ENCODE measurements at places on chromosomes 5 and 9. TPM values are rescaled to one million over a fixed set of nuclear protein-coding genes. Genes with fewer than 3 reads are reported as not detected.

Gene STPG3
- not detected for total RNA-seq

Gene SPINK4
- total RNA-seq = not detected

DNA sequence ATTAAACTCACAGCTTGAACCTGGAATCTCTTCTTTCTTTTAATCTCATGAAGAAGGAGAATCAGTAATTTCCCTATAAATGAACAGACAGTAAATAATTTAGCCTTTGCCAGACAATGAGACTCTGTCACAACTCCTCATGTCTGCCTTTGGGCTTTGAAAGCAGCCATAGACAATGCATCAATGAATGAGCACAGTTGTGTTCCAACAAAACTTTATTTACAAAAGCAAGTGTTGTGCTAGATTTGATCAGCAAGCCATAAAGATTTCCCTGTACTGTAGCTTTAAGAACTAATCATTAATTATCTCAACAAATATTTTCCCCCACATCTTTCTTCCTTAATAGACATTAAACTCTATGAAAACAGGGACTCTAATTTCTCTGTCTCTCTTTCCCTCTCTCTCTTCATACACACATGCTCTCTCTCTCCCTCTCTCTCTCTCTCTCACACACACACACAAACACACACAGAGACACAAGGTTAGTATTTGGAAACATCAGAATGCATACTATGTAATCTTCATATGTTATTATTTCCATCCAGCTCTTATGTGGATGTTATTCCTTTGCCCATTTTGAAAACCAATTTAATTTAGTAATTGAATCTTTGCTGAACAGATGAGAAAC is 1209.8 kb upstream of the CDH6 start:
- no peaks in the 10 kb centered on the region for H3K4me1 ChIP-seq
- DNase-seq = no peak
- no peak overlapping the region for H3K4me3 ChIP-seq
- H3K36me3 ChIP-seq = no peaks in the 10 kb centered on the region
- H3K27ac ChIP-seq = no peak overlapping the region

GRCh38 chr5:4348919-4349318 is 753.3 kb downstream of the IRX1 start:
- H3K27me3 ChIP-seq = no peaks in the 10 kb centered on the region
- H3K4me1 ChIP-seq = no peaks in the 10 kb centered on the region
- H3K4me3 ChIP-seq = no peak overlapping the region
- no peak overlapping the region for H3K27ac ChIP-seq
- no peak for DNase-seq
- H3K36me3 ChIP-seq = no peaks in the 10 kb centered on the region

DNA sequence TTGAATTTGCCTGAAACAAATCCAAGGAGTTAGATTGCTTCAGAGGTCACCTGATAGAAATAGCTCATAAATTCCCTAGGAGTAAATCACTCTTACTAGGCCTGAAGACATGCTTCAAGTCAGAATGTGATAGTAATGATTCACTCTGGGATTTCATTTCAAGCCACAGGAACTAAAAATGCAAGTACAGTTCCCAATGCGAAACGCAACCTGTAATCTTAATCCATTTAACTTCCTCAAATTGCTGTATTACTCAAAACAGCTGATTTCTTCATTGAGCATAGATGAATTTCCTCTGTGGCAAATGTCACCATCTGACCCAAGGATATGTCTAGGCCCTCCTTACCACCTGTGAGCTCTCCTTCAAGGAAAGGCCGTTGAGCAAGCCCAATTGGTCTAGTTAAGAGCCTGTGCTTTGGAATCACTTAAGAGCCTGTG is 32.1 kb upstream of the IL6ST start:
- no peak overlapping the region for H3K27ac ChIP-seq
- H3K36me3 ChIP-seq = no peaks in the 10 kb centered on the region
- H3K4me1 ChIP-seq = peaks cover 7% of the 10 kb centered on the region
- no peak overlapping the region for H3K4me3 ChIP-seq

GRCh38 chr5:54959673-54960418 is 25.5 kb downstream of the ESM1 start:
- no peaks in the 10 kb centered on the region for H3K27me3 ChIP-seq
- no peaks in the 10 kb centered on the region for H3K4me1 ChIP-seq
- H3K27ac ChIP-seq = no peak overlapping the region
- no peaks in the 10 kb centered on the region for H3K36me3 ChIP-seq
- H3K4me3 ChIP-seq = no peak overlapping the region

DNA sequence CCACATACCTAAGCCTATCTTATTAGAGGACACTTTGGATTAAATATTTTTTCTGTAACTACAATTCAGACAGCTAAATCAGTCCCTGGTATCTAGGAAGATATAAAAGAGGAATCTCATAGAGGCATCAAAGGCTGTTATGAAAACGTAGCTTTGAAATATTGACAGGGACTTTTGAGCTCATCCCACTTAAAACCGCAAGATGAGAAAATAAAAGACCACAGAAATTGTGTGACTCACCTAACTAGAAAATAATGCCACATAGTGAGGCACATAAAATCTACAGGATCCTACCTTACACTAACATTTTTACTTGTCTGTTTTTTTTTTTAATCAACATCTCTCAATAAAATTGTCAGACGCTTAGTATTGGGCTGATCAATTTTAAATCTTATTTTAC is 686.5 kb upstream of the COX7C start:
- H3K4me3 ChIP-seq = no peak overlapping the region
- H3K4me1 ChIP-seq = no peaks in the 10 kb centered on the region
- H3K27ac ChIP-seq = no peak overlapping the region

DNA sequence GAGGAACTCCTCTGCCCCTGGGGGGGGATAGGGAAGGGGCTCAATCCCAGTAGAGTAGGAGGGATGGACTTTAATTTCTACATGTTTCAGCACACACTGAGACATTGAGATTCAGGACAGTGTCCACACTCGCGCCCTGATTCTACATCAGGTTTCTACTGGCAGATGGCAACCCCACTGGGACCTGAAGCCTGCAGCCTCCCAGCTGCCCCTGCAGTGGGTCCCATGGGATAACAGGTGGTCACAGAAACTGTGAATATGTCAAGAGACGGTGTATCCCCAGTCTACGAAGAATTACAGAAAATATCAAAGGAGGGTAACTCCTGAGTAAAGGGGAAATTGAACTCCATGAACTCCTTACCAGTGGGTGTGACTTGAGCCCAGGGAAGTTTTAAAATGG is 2.4 kb upstream of the TERT start:
- H3K4me1 ChIP-seq = no peaks in the 10 kb centered on the region
- no peaks in the 10 kb centered on the region for H3K36me3 ChIP-seq
- no peak overlapping the region for H3K4me3 ChIP-seq

DNA sequence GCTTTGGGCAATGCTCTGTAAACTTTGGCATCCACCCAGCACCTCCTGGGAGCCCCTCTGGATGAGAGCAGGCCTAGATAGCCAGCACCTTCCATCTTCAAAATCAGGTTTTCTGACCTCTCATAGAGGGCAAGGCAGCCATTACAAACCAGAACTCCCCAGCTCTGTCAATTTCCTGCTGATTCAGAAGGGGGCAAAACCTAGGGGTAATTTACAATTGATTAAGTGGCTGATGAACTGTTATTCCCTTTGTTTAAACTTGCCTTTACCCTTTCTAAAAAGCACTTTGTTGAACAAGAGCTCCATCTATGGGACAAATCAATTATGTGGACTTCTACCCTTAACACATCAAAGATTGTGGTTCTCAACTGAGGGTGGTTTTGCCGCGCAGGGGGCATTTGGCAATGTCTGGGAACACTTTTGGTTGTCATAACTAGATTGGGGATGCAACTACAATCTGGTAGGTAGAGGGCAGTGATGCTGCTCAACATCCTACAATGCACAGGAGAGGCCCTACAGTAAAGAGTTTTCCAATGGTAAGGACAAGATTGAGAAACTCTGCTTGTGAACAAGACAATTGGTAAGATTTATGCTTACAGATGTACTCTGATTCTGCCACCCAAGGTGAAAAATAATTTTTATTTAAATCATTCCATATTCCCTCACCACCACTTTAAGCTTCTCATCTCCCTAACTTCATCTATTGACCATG is 184.1 kb downstream of the MARCHF11 start:
- no peaks in the 10 kb centered on the region for H3K27me3 ChIP-seq
- H3K36me3 ChIP-seq = no peaks in the 10 kb centered on the region
- no peak overlapping the region for H3K27ac ChIP-seq
- H3K4me3 ChIP-seq = no peak overlapping the region
- H3K4me1 ChIP-seq = no peaks in the 10 kb centered on the region

Gene LURAP1L
- total RNA-seq = 21.1 TPM

GRCh38 chr9:34653151-34654072 is 1.4 kb downstream of the IL11RA start:
- H3K27ac ChIP-seq = no peak overlapping the region
- H3K36me3 ChIP-seq = peaks cover 3% of the 10 kb centered on the region
- H3K27me3 ChIP-seq = no peaks in the 10 kb centered on the region
- H3K4me3 ChIP-seq = no peak overlapping the region
- DNase-seq = no peak
- H3K4me1 ChIP-seq = peaks cover 31% of the 10 kb centered on the region

GRCh38 chr5:110255194-110255593 is 471.3 kb downstream of the TMEM232 start:
- H3K27ac ChIP-seq = no peak overlapping the region
- H3K4me3 ChIP-seq = no peak overlapping the region
- H3K36me3 ChIP-seq = no peaks in the 10 kb centered on the region
- no peak for DNase-seq
- H3K4me1 ChIP-seq = no peaks in the 10 kb centered on the region

Gene PSAT1
- total RNA-seq = 23.7 TPM

DNA sequence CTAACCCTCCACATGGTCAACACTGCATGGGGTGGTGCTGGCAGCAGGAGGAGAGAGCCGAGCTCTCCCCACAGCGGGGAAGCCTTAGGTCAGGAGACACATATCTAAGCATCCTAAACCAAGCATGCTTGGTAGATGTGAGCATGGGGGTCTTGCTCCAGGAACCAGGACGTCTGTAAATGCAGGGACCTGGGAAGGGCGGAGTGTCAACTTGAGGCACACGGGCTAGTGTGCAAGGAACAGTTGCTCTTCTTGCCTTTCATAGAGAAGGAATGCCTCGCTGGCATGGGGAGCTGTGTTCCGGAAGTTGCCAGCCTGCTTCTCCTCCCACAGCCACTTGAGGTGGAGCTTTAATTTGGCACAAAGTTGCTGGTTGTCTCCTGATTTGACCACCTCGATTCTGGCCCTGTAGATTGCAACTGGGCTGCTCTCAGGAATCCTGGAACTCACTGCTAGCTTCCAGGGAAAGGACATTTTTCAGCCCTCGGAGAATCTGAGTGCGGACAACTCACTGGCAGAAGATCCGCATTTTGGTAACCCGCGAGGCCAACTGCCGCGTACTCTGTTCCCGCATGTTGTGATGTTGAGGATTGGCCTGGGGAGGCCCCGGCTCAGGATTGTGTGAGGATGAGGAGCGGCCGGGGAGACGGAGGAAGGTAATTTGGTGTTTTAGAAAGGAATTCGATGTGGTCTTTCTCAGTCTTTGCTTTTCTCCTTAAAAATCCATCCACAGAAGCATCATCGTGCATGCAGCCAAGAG is 370.3 kb upstream of the IRX1 start:
- no peaks in the 10 kb centered on the region for H3K36me3 ChIP-seq
- H3K27me3 ChIP-seq = no peaks in the 10 kb centered on the region
- H3K4me1 ChIP-seq = no peaks in the 10 kb centered on the region
- no peak overlapping the region for H3K27ac ChIP-seq
- H3K4me3 ChIP-seq = no peak overlapping the region
- no peak for DNase-seq

Gene PDGFRB
- 9.4 TPM for total RNA-seq

Gene C9orf153
- 0.12 TPM for total RNA-seq

- no peaks in the 10 kb centered on the region for H3K27me3 ChIP-seq
- DNase-seq = no peak
- H3K27ac ChIP-seq = no peak overlapping the region
- H3K4me1 ChIP-seq = no peaks in the 10 kb centered on the region
- H3K4me3 ChIP-seq = no peak overlapping the region
Observed at GRCh38 chr5:41863871-41864486, 6.2 kb downstream of the OXCT1 start.

DNA sequence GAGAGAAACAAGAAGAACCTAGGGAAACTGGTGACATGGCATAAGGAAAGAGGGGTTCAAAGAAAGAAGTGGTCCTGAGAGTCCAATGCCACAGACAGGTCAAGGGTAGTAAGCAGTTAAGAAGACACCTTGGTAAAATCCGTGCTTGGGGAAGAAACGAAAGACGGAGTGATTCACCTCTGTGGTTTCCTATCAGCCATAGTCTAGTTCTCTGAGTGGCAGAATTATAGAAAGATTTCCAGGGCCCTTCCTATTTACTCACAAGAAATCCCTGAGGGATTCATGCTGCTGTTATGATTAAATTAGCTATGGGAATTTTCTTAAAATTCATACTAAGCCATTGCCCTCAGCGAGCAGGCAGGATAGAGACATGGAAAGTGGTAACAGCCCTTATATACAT is 31.7 kb downstream of the IL33 start:
- no peak overlapping the region for H3K27ac ChIP-seq
- H3K4me3 ChIP-seq = no peak overlapping the region
- no peaks in the 10 kb centered on the region for H3K27me3 ChIP-seq
- H3K36me3 ChIP-seq = no peaks in the 10 kb centered on the region

DNA sequence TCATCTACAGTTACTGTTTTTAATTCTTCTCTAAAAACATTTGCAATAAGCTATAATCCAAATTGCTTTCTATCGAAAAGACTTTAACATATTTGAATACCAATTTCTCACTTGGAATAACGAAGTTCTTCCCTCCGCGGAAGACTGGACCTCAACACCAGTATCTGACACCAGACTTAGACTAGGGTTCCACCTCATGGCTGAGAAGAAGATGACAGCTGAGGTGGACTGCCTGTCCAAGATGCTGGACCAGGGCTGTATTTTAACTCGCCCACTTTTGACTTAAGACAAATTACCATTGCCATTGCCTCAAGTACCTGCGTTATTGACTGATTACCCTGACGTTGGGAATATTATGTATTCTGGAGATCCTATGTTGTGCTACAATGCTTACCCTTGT is 34.1 kb downstream of the ZMAT2 start:
- no peak for DNase-seq
- H3K4me1 ChIP-seq = no peaks in the 10 kb centered on the region
- peaks cover 14% of the 10 kb centered on the region for H3K27me3 ChIP-seq
- H3K36me3 ChIP-seq = no peaks in the 10 kb centered on the region

- H3K27ac ChIP-seq = no peak overlapping the region
- no peak overlapping the region for H3K4me3 ChIP-seq
- no peak for DNase-seq
- no peaks in the 10 kb centered on the region for H3K27me3 ChIP-seq
Observed at GRCh38 chr5:8993031-8993430, 552.8 kb downstream of the SEMA5A start.

DNA sequence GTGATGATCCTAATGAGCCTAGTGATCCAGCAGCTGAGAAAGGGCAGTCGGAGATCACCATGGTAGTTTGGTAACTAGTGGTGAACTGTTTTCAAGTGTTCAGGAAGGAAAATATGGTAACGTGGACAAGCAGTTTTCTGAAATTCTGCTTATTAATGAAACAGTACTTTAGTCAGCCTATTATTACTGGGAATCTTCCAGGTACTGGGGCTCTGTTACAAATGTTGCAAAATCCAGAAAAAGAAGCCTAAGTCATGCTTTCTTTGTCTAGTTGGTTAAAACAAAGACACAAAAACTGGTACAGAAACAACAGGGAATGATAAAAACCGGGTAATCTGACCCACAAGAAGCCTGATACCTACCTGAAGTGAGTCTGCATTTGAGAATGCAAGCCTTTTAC is 18.2 kb downstream of the TTC23L start:
- no peak for DNase-seq
- H3K27me3 ChIP-seq = no peaks in the 10 kb centered on the region
- H3K4me1 ChIP-seq = no peaks in the 10 kb centered on the region
- no peak overlapping the region for H3K4me3 ChIP-seq
- H3K36me3 ChIP-seq = no peaks in the 10 kb centered on the region

Gene PALM2AKAP2
- 0.83 TPM for total RNA-seq

- no peaks in the 10 kb centered on the region for H3K4me1 ChIP-seq
- H3K27me3 ChIP-seq = no peaks in the 10 kb centered on the region
- H3K4me3 ChIP-seq = no peak overlapping the region
- H3K27ac ChIP-seq = no peak overlapping the region
Observed at GRCh38 chr9:37187713-37188439, 67.5 kb downstream of the ZCCHC7 start.

Gene CACFD1
- 16.9 TPM for total RNA-seq
